ENCODE measurements at places on chromosomes 13 and 19.

GRCh38 chr19:10408511-10409283 is 5.4 kb upstream of the CDC37 start:
- no peak for DNase-seq

- no peak for DNase-seq
These were observed 250.3 kb downstream of the DLEU7 start for GRCh38 chr13:50593207-50593606.

DNA sequence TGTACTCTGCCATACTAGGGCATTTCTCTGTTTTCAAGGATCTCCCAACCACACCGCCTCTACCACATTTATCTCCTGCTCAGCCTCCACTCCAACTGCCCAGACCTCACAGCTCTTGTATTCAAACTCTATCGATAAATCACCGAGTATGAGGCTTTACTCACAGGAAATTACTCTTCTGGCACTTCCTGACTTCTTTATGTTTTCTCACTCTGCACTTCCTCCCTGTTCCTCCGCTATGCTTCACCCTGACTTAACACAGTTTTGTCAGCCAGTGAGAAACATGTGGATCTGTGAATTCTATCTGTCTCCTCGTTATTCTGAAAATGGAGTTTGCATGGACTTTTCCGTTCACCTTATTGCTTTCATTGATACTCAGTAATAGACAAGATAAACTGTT is 2.6 kb upstream of the CARD8 start:
- DNase-seq: no peak

GRCh38 chr19:48121909-48122371 is 11.3 kb upstream of the PLA2G4C start:
- no peak for DNase-seq

DNA sequence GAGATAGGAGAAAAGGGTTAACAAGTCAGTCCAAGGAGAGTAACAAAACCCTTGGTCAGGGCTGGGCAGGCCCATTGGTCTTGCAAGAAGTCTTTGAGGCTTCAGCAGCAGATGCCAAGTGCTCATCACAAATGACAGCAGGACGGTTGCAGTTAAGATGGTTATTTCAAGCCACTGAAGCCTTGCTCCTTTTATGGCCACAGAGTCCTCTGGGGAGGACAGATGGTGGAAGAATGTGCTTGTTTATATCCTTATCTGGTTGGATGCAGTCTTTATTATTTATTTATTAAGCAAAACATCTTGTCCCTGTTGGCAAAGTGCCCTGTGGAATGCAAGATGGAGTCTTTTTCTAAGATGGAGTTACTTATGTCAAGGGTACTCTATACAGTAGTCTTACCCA is 19.2 kb upstream of the ZNF331 start:
- DNase-seq: no peak

GRCh38 chr19:57110592-57111328 is 9.0 kb upstream of the USP29 start:
- no peak for DNase-seq

DNA sequence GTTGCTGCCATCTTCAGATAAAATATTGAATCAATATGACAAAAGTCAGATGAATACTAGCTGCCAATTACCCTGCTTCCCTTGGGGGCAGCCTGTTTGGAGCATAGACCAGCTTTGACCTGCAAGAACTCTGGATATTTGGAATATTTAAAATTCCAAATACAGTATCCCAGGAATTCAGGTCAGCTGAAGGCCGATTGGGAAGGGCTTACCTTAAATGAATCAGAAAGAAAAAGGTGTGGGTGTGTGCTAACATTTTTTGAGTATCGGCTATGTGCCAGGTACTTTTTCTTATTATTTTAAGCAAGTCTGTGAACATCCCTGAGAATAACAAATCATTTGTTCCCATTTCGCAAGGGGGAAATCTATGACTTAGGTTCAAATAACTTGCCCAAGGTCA is 1.8 kb upstream of the RUBCNL start:
- no peak for DNase-seq

DNA sequence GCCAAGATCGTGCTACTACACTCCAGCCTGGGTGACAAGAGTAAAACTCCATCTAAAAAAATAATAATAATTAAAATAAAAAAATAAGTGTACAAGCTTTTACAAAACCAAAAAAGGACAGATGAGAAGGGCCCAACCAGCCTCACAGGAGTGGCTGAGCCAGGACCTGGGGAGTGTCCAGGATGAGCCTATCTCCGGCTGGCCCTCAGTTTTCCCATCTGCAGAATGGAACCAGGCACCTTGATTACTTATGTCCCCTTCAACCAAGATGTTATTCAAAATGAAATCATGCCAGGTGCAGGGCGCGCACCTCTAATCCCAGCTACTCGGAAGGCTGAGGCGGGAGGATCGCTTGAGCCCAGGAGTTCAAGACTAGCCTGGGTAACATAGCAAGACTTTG is 9.5 kb upstream of the IFI30 start:
- no peak for DNase-seq

- no peak for DNase-seq
These were observed 4.8 kb downstream of the MYO9B start for GRCh38 chr19:17080440-17080801.

- DNase-seq: no peak
These were observed 59.4 kb downstream of the WTIP start for GRCh38 chr19:34540811-34541557.

DNA sequence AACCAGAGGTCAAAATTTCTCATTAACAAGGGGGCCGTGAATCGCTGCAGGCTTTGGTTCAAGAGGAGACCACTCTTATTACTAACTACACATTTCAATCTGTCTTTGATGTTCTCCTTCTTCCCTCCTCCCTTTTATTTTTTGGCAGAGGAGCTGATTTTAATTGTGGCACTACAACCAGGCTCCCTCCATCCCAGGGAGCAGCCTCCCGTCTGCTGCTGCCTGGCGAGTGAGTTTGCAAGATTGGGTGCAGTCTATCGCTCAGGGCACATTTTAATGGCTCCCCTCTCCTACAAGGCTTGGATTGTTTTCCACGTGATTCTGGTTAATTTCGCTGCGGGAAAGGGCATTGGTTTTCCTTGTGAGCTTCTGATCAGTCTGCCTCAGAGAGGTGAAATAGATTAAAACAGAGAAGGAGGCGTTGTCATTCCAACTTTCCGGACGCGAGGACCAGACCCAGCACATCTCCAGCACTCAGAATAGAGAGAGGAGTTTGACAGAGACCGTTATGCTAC is 81.4 kb downstream of the KCTD15 start:
- no peak for DNase-seq

DNA sequence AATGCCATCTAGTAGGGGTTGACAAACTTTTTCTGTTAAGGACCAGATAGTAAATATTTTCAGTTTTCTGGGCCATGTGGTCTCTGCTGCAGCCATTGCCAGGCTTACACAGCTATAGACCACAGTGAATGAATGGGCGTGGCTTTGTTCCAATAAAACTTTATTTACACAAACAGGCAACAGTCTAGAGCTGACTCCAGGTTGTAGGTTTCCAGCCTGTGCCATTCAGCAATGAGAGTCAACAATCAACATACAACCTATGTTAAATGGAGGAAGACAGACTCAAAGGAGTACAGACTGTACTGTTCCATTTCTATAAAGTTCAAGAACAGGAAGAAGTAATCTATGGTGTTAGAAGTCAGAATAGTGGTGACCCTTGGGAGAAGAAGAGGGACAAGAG is 15.2 kb upstream of the IZUMO2 start:
- no peak for DNase-seq

GRCh38 chr13:42808341-42808940 is 27.1 kb downstream of the FAM216B start:
- DNase-seq: no peak

- no peak for DNase-seq
These were observed 5.4 kb downstream of the ZC3H4 start for GRCh38 chr19:47107953-47108746.

DNA sequence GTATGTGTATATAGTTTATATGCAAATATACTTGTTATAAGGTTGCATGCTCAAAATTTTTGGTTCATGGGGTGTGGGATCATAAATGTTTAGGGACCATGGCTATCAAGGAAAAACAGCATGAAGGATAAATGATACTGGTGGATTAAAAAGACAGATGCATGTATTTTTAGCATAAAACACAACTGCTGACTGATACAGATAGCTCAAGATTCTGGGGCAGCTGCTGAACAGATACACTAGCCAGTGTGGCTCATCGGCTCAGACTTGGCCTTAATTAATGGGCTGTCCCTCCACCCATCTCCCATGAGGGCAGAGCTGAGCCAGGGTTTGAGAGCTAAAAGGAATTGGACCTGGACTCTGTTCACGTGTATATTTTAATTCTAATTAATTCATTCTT is 11.4 kb downstream of the ALOX5AP start:
- DNase-seq: no peak

DNA sequence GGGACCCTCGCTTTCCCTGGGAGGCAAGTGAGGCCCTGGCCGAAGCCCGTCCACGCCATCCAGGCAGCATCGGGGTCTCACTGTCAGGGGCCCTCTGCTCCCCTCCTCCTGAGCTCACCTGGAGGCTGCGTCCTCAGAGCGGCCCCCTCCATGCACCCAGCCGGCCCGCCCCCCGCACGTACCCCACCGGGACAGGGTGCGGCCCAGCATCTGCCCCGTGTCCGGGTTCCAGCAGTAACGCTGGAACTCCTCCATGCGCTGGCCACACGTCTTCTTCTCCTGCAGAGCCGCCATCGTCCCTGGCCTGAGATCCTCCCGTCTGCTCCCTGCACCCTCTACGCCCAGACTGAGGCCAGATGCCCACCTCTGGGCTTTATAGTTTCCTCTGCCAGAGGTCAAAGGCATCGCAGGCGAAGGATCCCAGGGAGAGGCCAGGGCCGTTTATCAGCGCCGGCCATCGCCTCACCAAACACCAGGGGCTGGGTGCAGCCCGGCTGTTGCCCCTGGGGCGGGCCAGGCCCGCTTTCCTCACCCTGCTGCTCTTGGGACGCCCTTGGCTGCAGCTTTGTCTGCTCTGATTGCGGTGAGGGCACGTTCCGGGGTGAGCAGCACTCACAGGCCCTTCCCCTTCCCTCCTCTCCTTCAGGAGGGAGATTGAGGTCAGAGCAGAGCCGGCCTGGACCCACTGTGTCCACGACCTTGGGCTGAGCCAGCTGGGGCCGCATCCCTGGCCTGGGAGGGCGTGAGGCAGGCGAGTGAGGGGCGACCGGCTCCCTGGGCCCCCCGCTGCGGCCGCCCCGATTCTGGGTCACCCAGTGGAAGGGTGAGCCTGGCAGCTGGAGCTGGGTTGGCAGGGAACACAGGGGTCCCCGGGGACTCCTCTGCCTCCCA is at the start of gene ATP4B:
TSS of gene ATP4B (minus strand) at position 348 of the 891 bp plus-strand sequence. CDS start at position 294, 54 bp downstream.
- no peak for DNase-seq

GRCh38 chr13:93326234-93326811 is 99.7 kb downstream of the GPC6 start:
- DNase-seq: no peak

GRCh38 chr13:59666504-59666903 is 497.2 kb downstream of the DIAPH3 start:
- no peak for DNase-seq

- no peak for DNase-seq
These were observed 66.5 kb downstream of the MLLT1 start for GRCh38 chr19:6213266-6213595.

DNA sequence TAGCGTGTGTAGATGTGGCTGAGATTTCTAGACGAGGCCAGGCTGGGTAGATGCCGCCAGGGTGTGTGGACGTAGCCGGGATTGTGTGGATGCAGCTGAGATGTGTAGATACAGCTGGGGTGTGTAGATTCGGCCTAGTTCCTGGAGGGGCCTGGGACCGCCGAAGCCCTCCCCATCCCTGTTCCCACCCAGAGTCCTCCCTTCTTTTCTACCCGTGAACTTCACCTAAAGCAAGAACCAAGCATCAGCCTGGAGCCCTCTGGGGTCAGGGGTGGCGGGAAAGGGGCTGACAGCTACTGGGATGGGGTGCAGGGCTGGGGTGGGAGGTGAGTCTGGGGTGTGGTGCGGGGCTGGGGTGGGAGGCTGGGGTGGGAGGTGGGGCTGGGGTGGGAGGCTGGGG is 768 bp downstream of the TMPRSS9 start:
- no peak for DNase-seq

DNA sequence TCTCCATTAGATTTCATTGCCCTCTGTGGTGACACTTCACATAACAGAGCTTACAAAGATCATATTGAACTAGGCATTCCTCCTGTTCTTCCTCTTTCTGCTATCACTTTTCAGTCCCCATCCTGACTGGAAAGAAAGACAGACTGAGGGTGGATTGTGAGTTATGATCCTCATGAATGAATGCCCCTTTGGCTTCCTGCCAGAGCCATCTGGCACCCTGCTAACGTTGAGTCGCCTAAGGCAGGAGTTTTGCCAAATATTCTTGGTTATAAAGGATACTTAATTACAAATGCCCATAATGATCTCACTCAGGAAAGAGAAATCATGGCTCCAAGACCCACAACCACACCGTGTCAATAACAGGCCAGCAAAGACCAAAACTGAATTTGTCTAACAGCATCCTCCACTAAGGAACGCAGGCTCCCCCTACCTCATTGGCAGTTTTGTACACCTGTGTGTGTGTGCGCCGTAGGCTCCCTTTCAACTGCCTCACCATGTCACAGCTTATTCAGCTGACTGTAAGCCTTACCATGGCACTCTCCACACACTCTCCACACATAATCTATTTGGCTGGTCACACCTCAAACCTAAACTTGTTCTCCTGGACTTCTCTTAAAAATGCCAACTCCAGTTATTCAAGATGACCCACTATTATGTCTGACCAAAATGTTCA is 15.5 kb downstream of the ZNF211 start:
- DNase-seq: no peak

DNA sequence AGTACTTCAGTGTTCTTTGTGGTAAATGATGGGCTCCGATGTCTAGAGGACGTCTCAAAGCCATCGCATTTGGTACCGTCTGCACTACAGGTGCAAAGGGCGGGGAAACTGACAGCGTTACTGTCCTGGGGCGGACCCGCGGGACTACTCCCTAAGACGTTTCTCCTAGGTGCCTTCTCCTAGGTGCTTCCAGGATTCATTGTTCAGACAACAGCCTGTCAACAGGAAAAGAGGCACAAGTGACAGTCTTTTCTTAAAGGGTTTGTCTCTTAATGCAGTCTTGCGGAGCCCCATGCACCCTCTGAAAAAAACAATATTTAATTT is 1.4 kb downstream of the SERTM1 start:
- DNase-seq: no peak

Data from fibroblast of villous mesenchyme (primary cell).